ENCODE measurements at places on chromosomes 1 and 21.

DNA sequence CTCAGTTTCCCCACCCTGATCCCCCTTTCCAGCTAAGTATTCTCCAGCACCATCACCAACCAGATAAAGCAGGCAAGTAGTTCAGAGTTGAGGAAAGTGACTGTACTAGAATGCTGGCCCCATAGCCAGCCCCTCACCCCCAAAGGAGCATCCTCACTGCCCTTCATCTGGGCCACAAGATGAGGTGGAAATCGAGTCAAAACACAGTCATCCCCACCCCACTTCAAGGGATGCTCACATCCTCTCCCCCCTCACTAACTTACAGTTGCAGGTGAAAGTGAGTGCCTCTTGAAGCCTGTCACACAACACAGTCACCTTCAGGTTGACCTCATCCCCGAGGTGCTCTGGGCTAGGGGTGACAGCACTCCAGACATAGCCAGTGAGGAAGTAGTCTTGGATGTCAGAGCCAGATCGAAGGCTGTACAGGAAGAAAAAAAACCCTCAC is 30.4 kb downstream of the PIK3C2B start:
- DNase-seq = peak; percentile 29

GRCh38 chr1:222167111-222167510 is 380.8 kb downstream of the HHIPL2 start:
- no peak for DNase-seq

DNA sequence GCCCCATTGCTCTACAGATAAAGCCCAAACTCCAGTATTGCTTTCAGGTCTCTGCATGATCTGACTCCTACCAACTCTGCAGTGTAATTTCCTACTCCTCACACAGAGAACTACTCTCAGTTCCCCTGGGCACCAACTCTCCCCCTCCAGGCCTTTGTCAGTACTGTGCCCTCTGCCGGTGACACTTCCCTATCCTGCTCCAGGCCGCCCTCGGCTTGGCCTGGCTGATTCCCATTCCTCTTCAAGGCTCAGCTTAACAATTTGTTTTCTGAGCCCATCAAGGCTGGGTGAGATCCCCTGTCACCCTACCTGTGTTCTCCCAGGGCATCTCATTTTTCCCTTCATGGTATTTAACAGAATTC is 2.6 kb downstream of the SLAMF8 start:
- no peak for DNase-seq

GRCh38 chr1:46175243-46175642 is 356 bp downstream of the TSPAN1 start:
- no peak for DNase-seq

- no peak for DNase-seq
These were observed 2.4 kb downstream of the CFH start for GRCh38 chr1:196654271-196654670.

- peak; percentile 52 for DNase-seq
These were observed 140.1 kb upstream of the FMN2 start for GRCh38 chr1:239951511-239952140.
